ENCODE measurements at places on chromosomes 1 and 21.
A peak's percentile ranks its signal among the peaks of the same experiment; 100 is the strongest.

GRCh38 chr21:24259241-24259640 is 1348.0 kb downstream of the MRPL39 start:
- peak; percentile 80 for DNase-seq

GRCh38 chr1:20237646-20238045 is 51.3 kb upstream of the PLA2G2C start:
- DNase-seq = no peak

DNA sequence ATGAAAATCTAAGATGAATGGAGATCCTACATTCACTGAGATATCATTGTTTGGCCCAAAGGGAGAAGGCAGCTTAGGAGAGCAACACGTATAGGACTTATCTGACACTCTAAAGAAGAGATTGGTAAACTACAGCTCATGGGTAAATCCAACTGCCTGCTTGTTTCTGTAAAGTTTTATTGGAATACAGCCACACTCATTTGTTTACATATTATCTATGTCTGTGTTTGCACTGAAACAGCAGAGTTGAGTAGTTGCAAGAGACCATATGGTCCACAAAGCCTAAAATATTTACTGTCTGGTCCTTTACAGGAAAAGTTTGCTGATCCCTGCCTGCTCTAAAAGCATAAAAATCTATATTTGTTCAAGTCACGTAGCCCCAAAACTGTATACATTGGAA is 14.3 kb upstream of the LRRC53 start:
- DNase-seq = no peak

- DNase-seq = peak; percentile 26
These were observed 522.5 kb downstream of the PTBP2 start for GRCh38 chr1:97243973-97244560.

DNA sequence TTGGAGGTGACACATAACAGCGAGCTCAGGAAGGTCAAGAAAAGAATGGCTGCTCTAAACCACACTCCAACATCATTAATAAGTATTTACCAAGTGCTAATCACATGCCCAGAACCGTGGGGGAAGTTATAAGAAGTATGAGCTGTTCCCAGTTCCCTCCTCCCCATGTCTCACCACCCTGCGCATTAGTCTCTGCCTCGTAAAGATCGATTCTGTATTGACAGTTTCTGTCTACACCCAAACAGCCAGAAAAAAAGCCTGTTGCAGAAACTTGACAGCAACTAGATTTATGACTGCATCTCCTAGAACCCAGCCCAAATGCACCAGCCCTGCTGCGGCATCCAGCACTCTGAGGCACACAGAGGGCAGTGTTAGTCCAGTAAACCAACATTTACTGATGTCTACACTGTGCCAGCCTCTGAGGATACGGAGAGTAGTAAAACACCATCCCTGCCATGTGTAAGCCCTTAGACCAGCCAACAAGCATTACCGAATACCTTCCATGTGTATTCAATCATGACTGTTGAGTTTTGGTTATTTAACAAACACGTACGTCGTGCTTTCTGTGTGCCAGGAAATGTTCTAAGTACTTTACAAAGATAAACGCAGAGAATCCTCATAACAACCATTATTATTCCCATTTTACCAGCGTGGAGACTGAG is 63.6 kb upstream of the ZBTB40 start:
- peak; percentile 51 for DNase-seq

- no peak for DNase-seq
These were observed 39.9 kb upstream of the ACTRT2 start for GRCh38 chr1:2981388-2981787.

DNA sequence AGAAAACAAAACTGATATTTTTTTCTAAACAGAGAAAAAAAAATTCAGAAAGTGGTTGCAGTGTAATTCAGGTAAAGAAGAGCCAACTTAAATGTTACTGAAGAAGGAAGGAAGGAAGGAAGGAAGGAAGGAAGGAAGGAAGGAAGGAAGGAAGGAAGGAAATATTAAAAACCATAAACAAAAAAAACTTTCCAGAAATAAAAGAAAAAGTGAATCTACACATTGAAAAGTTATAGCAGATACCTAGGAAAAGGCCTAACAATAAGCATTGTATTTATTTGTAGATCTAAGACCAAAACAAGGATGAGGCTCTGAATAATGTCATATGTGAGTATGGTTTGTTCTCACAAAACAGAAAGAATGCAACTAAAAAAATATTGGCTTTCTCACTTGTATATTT is 345.4 kb upstream of the NR5A2 start:
- DNase-seq = no peak

DNA sequence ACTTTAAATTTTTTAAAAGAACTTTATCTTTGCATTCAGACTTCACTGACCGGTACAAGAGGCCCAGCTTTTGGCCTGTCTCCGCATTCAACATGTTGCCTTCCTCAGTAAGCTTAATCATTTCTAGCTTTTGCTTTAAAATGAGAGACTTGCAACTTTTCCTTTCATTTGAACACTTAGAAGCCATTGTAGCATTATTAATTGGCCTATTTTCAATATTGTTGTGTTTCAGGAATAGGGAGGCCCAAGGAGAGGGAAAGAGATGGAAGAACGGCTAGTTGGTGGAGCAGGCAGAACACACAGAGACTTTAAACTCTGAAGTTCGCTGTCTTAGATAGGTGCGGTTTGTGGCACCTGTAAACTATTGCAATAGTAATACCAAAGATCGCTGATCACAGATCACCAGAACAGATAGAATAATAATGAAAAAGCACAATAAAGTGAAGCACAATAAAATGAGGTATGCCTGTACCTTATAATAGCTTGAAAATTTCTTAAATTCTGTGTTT is 31.4 kb downstream of the RABGAP1L start:
- no peak for DNase-seq

DNA sequence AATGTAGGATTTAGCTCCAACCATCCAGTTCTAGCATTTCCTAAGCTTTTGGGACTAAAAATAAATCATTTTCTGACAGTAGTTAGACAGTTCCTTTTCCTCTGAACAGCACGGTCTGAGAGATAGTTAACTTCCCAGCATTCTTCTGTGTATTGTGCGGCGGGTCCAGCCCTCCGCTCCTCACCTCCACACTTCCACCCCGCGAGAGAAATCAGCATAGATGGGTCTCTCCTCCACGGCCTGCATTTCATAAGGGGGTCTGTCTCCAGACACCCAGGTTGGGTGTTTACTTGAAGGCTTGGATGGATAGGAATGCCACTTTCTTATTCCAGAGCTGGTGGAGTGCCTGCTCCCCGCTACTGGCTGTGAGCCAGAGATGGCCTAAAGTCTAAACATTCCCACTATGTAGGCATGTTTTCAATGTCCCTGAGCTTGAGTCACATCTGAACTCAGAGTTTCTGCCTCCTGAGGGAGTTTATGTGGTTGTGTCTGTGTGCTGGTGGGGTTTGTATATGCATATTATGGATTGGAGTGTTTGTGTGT is 38.0 kb upstream of the PPP2R5A start:
- DNase-seq = peak; percentile 88

- DNase-seq = no peak
These were observed 68.7 kb downstream of the TRIM11 start for GRCh38 chr1:228337711-228338520.

GRCh38 chr1:226019572-226019971 is 20.4 kb upstream of the SDE2 start:
- DNase-seq = no peak

- no peak for DNase-seq
These were observed 20.6 kb downstream of the OLFM3 start for GRCh38 chr1:101976161-101976560.

- DNase-seq = no peak
These were observed 452 bp upstream of the EXOSC10 start for GRCh38 chr1:11100149-11100493.

Data from fibroblast of skin of scalp (primary cell).